Tongue (tissue), 3 donors: ENCODE measurements at places on chromosomes 5 and 9.

DNA sequence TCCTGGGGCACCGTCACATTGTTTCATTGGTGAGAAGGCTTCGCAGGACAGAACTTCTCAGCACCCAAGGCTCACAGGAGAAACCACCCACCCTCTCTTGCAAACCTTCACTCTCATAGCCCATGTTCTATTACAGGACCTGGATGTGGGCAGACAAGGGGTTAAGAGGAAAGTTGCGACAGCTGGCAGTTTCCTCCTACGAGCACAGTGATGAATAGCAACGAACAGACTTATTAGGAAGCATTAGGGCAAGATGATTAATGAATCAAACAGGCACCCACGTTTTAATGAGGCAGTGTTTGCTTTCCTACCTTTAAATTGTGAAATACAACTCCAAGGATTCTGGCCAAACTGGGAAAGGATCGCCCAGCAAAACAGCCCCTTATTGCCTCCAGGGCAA, 339.3 kb downstream of the DRD1 start:
- no peak for DNase-seq

GRCh38 chr9:131839281-131840084, 99.6 kb upstream of the RAPGEF1 start:
- no peak for DNase-seq

DNA sequence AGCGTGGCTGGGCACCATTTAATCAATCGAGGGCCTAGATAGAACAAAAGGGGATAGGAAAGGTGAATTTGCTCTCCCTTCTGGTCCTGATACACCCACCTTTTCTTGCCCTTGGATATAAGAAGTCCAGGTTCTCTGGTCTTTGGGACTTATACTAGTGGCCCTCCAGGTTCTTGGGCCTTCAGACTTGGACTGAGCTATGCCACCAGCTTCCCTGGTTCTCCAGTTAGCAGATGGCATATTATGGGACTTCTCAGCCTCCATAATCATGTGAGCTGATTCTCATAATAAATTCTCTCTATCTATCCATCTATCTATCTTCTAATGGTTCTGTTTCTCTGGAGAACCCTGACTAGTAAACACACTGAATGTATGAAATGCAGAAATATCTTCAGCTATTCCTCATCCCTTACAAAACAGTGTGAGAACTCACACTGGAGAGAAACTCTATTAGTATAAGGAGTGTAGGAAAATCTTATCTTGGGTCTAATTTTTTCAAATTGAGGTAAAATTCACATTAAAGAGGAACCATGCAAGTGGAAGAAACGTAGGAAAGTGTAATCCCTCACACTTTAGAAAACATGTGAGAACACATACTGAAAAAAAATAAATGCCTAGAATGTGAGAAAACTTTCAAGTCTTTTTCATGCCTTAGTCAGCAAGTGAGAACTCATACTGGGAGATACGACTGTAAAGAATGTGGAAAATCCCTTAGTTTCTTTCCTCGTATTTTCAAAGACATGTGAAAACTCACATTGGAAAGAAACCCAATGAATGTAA, 15.5 kb downstream of the PCDHB15 start:
- no peak for DNase-seq

DNA sequence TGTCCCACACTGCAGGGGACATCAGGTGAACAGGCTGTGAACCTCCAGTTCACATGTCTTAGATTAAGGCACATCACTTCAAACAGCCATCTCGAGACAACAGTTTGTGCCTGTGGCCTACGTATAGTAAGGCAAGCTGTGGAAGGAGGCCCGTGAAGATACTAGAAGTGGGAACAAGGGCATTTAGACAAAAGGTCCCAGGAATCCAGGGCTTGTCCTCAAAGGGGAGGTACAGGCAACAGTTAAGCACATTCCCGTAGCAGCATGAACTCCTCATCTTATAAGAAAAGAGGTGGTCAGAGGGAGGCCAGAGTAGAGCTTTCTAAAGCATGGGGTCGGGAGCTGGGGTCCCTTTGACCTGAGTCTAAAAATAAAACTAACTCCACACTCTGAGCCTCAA, 122.5 kb upstream of the TRPM3 start:
- no peak for DNase-seq

- DNase-seq: peak; percentile 78
These were observed 96.5 kb upstream of the LMX1B start for GRCh38 chr9:126516936-126517832.

GRCh38 chr5:169971780-169972179, 8.5 kb downstream of the INSYN2B start:
- DNase-seq: no peak

DNA sequence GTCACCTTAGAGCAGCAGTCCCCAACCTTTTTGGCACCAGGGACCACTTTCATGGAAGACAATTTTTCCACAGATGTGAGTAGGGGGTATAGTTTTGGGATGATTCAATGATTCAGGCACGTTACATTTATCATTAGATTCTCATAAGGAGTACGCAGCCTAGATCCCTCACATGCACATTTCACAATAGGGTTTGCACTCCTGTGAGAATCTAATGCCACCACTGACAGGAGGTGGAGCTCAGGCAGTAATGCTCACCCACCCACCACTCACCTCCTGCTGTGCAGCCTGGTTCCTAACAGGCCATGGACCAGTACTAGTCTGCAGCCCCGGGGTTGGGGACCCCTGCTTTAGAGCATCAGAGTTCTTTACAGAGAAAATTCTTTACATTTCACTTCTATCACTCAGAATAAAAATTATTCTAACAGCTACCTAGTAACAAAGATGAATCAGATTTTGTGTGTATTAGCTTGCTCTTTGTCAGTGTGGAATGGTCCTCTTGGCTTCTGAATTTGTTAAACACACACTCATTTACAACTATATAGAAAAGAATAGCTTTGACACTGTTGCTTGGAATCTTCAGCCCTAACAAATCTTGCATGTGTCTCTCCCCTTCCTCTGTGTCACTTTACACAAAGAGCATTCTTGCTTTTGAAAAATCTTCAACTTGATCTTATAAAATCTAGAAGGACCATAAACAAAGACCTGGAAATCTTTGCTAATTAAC, 438.6 kb downstream of the BNC2 start:
- DNase-seq: no peak
